Brain (organoid and tissue), 16 donors: ENCODE measurements at places on chromosomes 11 and 22.

GRCh38 chr11:83056204-83056603, 15.5 kb downstream of the RAB30 start:
- DNase-seq: no peak

GRCh38 chr11:23903044-23903704, 593.7 kb upstream of the LUZP2 start:
- DNase-seq: no peak

- DNase-seq: no peak
Measured at GRCh38 chr11:117906710-117907109, 22.5 kb downstream of the TMPRSS13 start.

GRCh38 chr11:64341851-64342791, 2.1 kb downstream of the CCDC88B start:
- peak; percentile 68 for DNase-seq

DNA sequence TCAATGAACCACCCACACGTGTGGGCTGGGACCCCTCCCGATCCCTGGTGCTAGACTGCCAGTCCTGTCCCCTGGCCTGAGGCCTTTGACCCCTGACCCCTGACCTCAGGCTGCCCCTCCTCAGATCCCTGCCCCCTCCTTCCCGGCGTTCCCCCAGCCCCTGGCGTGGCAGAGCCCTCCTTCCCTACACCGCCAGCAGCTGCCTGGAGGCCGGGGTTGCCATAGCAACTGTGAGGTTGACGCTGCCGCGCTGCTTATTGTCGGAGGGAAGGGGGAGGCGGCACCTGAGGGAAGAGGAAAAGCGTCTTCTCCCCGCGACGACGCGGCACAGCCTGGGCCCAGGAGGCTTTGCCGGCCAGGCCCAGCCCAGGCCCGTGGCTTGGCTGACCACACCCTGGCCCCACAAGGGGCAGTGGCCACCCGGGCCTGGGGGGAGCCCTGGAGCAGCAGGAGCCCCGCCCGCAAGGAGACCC, 32.6 kb downstream of the SHANK3 start:
- DNase-seq: peak; percentile 96

GRCh38 chr11:69366591-69366990, 72.6 kb downstream of the MYEOV start:
- DNase-seq: no peak

DNA sequence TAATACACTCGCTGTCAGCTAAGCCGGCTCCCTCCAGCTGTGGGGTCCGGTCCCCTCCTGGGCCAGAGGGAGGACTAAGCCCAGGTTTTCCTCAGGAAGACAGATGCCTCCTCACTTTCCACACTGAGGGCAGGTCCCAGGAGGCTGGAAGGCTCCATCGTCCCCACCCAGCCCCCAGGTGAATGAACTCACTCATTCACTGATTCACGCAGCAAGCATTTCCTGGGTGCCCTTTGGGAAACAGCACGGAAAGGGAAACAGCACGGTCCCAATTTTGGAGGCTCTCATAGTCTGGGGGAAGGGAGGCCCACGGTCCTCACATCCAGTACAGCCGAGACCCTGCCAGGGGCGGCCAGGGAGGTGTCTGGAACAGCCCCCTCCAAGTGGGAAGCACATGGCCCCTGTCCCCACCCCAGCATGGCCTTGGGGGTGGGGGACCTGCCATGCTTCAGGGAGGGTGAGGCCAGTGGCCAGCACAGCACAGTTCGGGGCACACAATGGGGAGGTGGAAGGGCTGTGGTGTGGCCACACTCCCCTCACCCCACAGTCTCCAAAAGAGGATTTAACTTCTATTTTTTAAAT, 9.3 kb upstream of the TH start:
- DNase-seq: no peak

DNA sequence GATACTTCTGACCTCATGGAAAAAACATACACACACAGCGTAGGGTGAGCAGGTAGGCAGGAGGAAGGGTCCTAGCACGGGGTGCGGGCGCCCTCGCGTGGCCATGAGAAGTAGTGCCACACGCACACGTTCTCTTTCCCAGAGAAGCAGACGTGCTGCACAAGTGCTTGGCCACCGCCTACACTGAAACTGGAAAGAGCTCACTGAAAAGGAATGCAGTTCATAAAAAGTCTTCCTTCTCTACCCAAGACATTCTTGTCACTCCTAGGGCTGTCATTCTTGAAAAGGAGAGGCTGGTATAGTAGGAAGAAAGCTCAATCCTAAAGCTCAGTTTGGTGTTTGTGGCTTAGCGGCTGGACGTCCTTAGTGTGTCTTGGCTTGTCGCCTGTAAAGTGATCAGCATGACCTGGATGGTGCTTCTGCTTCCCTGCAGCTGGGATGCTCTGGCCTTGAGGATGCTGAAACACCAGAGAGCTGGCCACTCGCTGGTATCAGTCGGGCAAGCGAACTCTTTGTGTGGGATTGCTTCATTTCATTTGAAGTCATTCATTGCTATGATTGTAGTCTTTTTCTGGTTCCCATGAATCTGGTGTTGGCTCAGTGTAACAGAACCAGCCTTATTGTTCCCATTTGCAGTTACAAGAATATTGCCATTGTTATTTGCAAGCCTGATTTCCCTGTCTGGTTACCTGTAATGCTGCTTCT, 303.8 kb downstream of the NTM start:
- peak; percentile 85 for DNase-seq

DNA sequence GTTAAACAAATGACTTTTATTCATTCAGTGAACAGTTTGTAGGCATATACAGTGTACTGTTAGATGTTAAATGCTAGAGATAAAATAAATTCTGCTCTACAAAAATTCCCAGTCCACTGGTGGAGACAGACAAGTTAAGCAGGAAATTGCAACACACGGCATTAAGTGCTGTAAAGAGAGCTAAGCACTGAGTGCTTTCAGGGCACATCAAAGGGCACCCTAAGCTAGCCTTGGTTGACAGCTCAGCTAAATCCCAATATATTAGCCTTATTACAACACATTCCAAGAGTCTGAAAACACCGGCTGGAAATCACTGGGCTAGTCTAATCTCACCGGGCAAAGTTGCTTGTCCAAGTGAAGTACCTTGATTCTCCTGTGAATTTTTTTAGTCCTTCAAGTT, 55.1 kb downstream of the NOX4 start:
- DNase-seq: no peak

DNA sequence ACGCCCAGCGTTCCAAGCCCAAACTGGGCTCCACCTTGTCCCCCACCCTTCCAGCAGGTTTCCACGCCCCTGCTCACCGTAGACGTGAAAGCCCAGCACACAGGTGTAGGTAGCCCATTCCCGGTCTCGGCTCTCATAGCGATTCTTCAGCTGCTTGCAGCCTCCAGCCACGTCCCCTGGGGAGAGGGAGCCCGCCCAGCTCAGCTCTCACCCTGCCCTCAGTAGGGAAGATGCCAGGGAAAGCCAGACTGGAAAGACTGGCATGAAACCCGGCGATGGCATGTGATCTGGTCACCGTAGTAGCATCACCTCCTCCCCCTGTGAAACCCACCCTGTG, 1.4 kb upstream of the MTA2 start:
- DNase-seq: no peak

DNA sequence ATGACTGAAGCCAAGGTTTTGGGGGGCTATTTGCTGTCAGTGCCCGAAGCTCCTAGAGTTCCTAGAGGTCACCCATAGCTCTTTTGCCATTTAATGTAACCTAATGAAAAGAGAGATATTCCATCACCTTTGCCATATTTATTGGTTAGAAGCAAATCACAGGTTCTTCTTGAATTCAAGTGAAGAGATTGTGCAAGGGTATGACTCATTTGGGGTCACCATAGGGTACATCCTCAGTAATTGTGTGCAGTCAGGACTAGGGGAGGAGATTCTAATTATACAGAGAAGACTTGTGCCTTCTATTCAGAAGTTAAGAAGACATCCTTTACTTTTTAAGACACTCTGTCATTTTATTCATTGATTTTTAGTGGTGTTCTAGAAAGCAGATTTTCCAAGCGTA, 6.9 kb upstream of the PRAME start:
- no peak for DNase-seq

DNA sequence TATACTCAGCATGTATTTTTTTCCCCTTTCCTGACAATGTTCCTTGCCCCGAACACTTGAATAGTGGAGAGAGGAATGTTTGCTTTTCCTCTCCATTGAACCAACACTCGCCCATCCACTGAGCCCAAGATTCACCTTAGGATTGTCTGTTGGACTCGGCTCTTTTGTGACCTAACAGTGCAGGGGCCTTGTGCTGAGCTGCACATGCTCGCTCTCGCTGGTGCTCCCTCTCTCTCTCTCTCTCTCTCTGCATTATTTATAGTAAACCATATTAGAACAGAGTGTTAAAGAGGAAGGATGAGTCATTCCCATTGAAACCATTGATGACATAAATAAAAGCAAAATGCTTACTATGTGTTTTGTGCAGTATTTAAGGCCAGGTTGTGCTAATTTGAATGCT, 20.7 kb downstream of the ZBTB16 start:
- DNase-seq: no peak

DNA sequence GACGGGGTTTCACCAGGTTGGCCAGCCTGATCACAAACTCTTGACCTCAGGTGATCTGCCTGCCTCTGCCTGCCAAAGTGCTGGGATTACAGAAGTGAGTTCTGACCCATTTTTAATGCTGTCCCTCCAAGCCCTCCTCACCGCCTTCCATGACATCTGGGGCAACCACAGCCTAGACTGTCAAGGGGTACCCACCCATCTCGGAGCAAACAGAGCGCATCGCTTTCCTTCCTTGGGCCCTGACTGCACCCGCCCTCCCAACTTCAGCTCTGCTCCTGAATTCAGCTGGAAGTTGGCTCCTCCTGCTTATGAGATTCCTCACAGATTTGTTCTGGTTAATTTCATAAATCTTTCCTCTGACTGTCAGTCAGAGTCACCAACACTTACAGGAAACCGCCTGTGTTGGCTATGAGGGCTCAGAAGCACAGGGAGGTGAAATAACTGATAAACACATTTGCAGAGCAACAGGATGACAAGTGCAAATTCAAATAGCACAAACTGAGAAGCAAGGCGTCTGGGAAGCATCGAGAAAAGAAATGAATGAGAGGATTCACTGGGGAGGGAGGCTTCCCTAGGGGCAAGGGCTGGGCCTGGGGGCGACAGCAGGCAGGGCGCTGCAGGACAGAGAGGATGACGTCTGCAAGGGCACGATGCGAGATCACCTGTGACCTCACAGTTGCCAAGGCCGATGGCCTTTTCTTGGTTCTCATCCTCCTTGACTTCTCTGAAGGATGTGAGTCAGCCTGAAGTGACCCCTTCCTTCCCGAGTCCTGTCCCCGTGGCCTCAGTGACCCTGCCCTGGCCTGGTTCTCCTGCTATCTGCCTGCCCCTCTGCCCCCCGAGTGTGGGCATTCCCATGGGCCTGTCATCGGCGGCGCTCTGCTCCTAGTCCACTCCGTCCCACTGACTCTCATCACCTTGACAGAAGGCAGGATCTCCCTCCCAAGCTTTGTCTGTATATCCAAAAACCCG, 6.1 kb downstream of the IFT27 start:
- DNase-seq: no peak

GRCh38 chr11:128215238-128215882, 372.0 kb downstream of the ETS1 start:
- DNase-seq: no peak

DNA sequence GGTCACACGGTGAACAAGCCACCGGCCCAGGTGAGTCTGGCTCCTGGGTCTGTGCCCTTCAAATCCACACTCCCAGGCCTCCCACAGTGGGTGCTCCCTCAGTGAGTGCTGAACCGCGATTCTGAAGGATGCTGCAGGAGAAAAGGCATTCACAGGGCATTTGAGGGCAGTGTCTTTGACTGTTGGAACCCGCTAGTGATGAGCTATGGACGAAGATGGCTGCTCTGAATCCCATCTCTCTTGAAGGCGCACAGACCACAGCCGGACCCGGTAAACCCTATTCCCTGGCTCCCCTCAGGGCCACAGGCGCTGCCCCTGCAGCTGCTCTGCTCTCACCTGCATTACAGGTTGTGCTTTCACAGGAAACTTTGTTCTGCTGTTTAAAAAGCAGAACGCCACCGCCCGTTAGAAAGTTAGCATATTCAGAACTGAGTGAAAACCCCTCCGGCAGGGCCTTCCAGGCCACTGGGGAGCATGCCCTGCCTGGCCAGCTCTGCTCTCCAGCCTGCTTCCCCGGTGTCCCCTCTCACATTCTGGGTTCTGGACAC, 3.2 kb downstream of the LRRC32 start:
- DNase-seq: no peak

DNA sequence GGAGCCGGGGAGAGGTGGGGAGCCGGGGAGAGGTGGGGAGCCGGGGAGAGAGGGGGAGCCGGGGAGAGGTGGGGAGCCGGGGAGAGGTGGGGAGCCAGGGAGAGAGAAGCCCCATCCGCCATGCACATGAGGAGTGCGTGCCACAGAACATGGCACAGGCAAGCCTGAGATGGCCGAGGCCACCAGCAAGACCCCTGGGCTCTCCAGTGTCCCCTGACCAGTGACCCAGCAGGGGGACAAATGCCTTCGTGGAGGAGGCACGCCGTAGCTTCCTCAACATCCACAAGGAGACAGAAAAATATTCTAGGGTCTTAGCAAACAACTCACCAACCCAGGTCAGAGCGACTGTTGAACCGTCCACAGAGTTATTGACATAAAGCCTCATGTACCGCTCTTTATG, 618.8 kb downstream of the TBC1D22A start:
- DNase-seq: no peak

DNA sequence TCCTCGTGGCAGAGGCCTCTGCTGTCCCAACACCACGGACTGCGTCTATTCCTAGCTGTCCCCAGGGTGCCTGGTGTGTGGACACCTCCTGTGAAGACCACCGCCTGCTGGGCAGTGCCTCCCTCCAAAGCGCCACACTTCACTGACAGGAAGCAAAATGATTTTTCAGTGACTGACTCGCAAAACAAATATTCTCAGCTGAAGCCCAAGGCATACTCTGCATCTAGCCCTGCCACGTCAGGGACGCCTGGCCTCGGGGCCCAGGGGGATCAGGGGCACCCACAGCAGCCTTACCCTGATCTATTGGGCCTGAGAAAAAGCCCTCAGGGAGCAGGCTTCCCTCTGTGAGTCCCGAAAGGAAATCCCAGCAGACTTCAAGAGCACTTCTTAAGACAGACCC, 2.2 kb downstream of the BRD1 start:
- DNase-seq: no peak

DNA sequence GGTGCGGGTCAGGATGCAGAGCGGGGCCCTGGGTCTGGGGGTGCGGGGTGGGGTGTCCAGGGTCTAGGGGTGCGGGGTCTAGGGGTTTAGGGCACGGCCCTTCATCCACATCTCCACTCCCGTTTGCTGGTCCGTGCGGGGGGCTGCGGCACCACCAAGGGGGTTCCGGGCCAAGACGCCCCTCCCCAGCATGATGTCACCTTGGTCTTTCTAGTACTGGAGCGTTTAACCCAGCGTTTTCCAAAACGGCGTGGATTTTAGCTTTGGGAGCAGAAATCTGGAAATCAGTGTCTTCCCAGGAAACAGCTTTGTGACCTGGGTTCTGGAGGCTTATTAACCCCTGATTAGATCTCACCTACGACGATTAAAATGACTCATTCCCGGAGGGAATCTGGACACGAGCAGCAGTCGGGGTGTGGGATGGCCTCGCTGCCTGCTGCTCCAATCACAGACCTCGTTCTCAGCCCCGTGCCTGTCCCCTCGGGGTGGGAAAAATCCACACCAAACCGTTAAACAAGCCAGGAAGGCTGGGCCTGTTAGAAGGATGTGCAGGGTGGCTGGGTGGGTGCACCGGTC, 759 bp downstream of the AP2A2 start:
- peak; percentile 56 for DNase-seq
